ENCODE measurements at places on chromosomes 5 and 9. TPM values are rescaled to one million over a fixed set of nuclear protein-coding genes. Genes with fewer than 3 reads are reported as not detected.

Gene SV2C
- not detected for total RNA-seq

Gene TXN
- total RNA-seq: 172 TPM

DNA sequence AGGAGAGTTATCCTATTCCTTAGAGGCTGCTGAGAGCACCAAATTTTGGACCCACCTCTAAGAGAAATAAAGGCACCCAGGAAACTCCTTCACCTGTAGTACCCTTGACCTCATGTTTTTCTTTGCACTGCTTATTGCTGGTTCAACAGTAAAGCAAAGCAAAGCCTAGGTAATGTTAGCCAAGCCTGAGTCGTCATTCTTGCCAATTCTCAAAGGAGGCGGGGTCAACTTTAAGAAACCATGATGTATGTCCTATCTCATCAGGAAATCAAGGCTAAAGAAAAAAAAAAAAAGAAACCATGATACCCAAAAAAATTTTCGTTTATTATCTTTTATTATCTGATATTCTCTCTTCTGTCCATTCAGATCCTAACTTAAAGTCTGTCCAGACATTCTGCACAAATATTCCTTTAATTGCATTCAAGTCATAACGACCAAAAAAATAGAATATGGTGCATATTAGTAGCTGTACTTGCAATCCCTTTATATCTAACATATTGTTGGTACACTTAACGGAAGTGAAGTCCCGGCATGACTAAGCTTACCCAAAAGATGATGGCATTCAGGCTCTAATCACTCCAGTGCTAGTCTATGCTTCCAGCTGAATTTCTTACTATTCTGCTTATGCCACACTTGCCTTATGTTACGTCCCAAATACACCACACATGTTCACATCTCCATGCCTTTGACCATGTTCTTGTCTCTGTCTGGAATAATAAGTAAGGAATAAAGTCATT, 1.8 kb downstream of the AUH start:
- H3K4me3 ChIP-seq: peak overlapping the region; percentile 94
- no peak for DNase-seq
- no peak overlapping the region for H3K27ac ChIP-seq
- no peaks in the 10 kb centered on the region for H3K27me3 ChIP-seq
- peaks cover 17% of the 10 kb centered on the region for H3K4me1 ChIP-seq
- H3K36me3 ChIP-seq: peaks cover 1% of the 10 kb centered on the region

DNA sequence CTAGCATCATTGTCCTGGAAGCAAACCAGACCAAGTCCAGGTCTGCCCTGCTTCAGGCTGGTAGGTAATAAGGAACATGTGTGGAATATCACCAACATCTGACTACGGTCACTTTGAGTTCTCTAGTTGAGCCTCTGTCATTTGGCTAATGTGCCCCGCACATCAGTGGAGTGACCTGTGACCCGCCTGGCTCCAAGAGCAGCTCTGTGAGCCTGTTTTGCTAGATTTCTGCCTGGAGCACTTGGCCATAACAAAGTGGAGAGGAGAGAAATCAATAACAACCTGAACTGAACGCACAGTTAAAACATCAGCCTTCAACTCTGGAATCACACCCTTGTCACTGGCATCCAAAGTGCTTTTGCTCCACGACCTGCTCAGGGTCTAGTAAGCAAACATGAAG, 115.7 kb downstream of the PPP2R2B start:
- H3K27me3 ChIP-seq: peaks cover 8% of the 10 kb centered on the region
- no peak overlapping the region for H3K27ac ChIP-seq
- no peaks in the 10 kb centered on the region for H3K4me1 ChIP-seq

GRCh38 chr5:64594601-64595000, 88.8 kb downstream of the RGS7BP start:
- DNase-seq: no peak
- no peaks in the 10 kb centered on the region for H3K4me1 ChIP-seq
- H3K4me3 ChIP-seq: no peak overlapping the region
- H3K27ac ChIP-seq: no peak overlapping the region
- no peaks in the 10 kb centered on the region for H3K36me3 ChIP-seq

DNA sequence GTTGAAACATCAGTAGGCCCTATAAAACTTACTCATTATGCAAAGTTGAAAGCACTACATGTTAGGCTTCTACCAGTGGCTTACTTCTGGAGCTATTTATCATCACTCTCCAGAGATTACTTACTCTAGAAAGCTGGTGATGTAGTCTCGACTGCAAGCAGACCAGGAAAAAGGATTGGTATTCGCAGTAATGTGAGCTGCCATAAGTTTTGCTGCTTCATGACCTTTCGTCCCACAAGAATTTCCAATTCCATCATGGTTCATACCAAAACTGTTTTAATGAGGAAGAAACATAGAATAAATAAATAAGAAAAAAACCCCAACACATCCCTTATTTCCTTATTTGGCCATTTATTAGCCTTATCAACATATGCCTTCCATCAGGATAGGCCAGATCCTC, 181.9 kb downstream of the ADAMTS6 start:
- peaks cover 11% of the 10 kb centered on the region for H3K4me1 ChIP-seq
- no peaks in the 10 kb centered on the region for H3K27me3 ChIP-seq
- no peak for DNase-seq
- peak overlapping the region; percentile 76 for H3K27ac ChIP-seq

- no peaks in the 10 kb centered on the region for H3K36me3 ChIP-seq
- peaks cover 4% of the 10 kb centered on the region for H3K4me1 ChIP-seq
- no peak for DNase-seq
- H3K27ac ChIP-seq: no peak overlapping the region
- H3K27me3 ChIP-seq: no peaks in the 10 kb centered on the region
- H3K4me3 ChIP-seq: no peak overlapping the region
Measured at GRCh38 chr5:56534102-56534829, 281.1 kb upstream of the MAP3K1 start.
